ENCODE measurements at places on chromosomes 1 and 21.
A peak's percentile ranks its signal among the peaks of the same experiment; 100 is the strongest.

- DNase-seq: no peak
These were observed 34.6 kb upstream of the UHMK1 start for GRCh38 chr1:162463021-162463420.

DNA sequence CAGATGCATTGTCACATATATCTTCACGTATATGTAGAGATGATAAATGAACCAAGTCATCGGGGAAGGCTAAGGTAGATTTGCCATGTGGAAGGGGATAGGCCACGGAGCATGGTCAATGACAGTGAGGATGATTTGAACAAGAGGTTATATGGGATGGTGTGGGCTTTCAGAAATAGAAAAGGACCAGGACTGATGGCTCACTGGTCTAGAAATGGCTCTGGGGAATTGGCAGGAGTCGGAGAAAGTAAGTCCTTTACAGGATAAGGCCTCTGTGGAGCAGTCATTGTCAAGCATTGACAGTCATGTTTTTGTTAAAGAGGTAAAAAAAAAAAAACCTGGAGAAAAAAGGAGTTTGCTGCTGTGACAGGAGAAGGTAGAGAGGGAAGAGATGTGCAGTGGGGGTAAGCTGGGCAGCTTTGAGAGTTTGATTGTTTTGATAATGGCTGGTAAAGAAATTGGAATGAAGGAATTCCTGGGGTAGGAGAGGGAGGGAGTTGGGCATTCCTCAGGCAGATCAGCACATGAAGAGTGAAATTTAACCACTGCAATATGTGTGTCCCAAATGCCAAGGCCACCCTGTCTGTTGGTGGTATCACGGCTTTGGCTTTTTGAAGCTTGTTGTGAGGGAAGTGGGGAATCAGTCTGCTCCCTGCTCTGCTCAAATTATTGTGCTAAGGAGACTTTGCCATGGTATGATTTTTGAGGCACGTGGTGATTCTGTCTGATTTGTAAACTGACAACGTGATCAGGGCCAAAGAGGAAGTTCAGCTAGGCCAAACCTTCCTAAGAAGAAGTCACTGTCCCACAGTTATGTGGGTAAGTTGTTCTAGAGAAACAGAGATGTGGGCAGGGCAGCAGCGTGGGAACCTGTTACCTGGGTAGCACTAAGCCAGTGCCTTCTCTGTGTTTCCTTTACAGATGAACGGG, 26.0 kb downstream of the MACF1 start:
- DNase-seq: peak; percentile 76

- no peak for DNase-seq
These were observed 280.5 kb downstream of the PLPP3 start for GRCh38 chr1:56298866-56299265.

DNA sequence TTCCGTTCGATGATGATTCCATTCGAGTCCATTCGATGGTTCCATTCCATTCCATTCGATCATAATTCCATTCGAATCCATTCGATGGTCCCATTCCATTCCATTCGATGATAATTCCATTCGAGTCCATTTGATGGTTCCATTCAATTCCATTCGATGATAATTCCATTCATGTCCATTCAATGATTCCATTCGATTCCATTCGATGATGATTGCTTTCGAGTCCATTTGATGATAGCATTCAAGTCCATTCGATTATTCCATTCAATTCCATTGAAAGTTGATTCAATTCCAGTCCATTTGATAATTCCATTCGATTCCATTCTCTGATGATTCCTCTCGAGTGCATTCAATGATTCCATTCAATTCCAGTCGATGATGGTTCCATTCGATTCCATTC, 3895.3 kb downstream of the SRGAP2C start:
- no peak for DNase-seq

DNA sequence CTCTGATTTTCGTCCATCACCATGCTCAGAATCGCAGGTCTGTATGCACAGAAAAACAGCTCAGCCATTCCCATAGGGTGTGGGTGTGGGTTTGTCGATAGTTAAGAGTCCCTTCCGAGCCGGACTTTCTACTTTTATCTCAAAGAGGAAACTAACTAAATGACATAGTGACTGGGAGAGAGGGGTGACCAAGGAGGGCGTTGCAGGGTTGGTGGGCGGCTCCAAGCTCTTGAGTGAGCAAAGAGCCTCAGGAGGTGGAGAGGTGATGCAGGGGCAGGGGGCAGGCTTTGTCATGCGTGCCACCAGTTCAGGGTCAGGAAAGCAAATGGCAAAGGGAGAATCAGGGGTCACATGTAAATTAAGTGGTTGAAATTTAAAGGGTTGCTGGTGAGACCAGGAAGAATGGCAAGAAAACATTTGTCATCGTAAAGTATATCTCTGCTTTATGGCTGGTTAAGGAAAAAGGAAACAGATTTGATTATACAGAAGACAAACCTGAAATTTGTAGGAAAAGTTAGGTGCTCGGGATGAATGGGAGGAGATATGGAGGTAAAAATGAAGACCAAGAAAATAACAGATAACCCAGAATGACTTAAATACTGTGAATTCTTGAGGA, 249.0 kb downstream of the SETD4 start:
- no peak for DNase-seq

- no peak for DNase-seq
These were observed 14.4 kb upstream of the IGSF21 start for GRCh38 chr1:18093193-18093592.

- DNase-seq: no peak
These were observed 26.5 kb downstream of the NIPAL3 start for GRCh38 chr1:24441996-24442668.

GRCh38 chr1:245014247-245015029, 140.3 kb upstream of the KIF26B start:
- no peak for DNase-seq

DNA sequence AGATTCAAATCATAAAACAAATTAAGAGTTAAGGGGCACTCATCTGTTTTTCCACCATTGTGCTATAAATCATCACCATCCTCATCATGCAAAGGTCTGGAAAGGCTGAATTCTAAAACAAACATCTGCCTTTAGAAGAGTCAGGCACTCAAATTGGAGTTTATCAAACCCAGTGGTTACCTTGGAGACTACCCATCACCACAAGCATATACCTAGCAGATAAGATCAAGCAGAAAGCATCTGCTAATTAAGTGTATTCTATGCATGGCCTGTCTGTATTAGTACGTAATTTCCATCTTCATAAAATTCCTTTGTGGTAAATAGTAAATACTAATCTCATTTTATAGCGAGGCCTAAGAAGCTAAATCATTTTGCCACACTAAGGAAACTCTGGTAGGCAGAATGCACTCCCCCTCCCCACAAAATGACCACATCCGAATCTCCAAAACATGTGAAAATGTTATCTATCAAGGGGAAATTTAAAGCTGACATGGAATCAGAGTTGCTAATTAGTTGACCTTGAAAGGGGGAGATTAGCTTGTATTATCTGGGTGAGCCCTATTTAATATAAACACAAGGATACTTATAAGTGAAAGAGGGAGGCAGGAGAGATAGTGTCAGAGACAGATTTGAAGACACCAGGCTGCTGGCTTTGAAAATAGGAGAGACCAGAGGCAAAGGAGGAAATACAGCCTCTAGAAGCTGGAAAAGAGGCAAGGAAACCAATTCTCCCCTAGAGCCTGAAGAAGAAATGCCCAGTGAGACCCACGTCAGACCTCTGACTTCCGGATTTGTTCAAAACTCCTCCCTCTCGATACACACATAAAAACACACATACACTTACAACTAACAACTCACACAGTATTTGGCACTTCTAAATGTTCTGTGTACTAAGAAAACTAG, 23.2 kb downstream of the ARID4B start:
- DNase-seq: peak; percentile 73

DNA sequence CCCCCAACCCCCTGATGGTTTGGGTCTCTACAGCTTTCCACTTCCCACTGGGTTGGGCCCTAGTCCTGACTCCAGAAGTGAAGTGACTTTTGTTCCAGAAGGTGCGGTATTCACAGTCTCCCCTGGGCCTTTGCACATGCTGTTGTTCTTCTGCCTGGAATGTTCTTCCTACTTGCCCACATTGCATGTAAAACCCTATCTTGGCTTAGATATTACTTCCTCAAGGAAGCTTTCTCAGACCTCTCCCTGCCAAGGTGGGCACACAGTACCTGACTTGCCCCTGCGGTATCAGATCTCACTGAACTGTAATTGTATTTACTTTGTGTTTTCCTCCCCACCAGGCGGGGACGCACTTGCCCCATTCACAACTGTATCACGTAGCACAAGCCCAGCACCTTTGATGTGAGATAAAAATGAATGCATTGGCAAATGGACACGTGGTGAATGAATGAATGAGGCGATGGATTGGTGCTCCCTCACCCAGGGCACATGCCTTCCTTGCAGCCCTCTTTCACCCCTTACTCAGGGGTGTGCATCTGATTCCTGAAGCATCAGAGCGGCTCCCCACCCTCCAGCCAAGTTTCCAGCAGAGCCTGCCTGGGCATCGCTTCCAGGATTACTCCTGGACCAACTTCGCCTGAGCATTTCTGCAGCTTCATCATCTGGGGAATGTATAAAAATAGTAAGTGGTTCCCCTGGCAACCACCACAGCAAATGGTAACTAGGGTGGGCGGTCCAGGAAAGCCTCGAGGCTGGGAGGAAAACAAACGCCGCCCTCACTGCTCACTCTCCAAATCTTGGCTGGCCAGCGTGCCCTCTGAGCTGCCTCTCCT, 19.8 kb downstream of the NENF start:
- DNase-seq: peak; percentile 87

GRCh38 chr1:35768350-35769187, 1.2 kb downstream of the CLSPN start:
- DNase-seq: peak; percentile 11

- DNase-seq: no peak
These were observed 99.8 kb upstream of the LHX8 start for GRCh38 chr1:75034376-75034775.

DNA sequence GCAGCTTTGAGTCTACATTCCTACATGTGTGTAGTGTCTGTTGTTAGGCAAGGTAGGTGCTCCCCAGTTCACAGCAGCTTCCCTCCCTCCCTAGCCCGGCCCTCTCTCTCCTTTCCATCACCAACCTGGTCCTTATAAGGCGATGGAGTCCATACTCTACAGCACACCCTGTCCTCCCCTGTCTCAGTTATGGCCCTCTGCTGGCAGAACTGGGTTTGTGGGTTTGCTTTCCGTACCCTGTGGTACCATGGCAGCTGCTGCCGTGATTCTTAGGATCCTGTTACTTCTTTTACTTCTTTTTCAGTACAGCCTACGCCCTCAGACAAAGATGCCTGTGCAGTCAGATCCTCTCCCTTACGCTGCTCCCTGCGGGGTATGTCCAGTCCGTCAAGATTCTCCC, 31.7 kb downstream of the AK5 start:
- peak; percentile 62 for DNase-seq

DNA sequence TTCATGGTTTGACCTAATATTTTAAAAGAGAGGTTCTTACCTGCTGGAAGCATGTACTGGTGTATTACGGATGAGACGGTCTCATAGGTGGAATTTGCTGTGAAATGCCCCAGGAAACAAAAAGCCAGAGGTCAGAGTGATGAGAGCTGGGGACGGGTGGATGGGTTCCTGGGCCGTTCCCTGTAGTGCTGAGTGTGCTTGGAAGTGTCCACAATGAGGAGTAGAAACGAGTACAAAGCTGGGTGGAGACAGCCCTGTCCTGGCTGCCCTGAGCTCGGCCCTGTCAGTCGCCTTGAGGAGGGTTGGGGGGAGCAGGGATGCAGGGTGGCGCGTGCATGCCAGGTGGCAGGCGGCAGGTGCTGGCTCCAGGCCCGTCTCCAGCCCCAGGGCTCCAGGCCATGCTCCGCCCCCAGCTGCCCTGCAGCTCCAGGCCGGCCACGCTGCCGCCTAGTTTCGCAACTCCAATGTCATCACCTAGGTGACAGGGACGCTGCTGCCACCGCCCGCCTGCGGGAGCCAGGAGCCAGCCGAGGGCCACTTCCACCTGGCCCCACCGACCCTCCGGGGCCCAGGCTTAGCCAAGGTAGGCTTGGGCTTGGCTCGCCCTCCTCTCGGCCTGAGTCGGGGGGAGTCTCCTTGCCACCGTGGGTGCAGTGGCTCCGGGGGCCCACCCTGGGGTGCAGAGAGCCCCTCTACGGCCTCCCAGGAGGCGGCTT, 16.4 kb downstream of the TP73 start:
- DNase-seq: no peak

GRCh38 chr1:59298026-59298583, 1.2 kb downstream of the FGGY start:
- DNase-seq: no peak

GRCh38 chr1:194846488-194846887, 1660.1 kb upstream of the B3GALT2 start:
- DNase-seq: no peak

DNA sequence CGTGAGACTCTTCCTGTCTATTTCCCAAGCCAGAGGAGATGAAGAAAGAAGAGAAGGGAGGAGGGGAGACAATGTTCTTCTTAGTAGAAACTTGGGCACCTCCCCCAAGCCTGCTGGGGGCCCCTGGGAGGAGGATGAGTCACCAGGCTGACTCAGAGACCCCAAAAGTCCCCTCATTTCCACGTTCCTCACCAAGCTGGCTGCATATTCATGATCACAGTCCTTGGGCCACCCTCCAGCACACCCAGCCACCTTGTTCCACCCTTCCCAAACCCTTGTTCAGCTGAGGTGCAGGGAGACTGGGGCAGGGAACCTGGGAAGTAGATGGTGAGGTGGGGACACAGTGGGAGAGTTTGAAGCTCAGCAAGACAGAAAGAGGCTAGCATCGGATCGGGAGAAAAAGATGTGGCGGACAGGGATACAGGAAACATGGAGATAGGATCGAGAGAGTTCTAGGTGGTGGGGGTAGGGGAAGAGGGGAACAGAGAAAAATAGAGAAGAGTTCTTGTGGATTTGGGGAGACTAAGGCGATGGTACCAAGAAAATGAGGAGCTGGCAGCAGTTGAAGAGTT, 712 bp downstream of the RAB13 start:
- peak; percentile 88 for DNase-seq

DNA sequence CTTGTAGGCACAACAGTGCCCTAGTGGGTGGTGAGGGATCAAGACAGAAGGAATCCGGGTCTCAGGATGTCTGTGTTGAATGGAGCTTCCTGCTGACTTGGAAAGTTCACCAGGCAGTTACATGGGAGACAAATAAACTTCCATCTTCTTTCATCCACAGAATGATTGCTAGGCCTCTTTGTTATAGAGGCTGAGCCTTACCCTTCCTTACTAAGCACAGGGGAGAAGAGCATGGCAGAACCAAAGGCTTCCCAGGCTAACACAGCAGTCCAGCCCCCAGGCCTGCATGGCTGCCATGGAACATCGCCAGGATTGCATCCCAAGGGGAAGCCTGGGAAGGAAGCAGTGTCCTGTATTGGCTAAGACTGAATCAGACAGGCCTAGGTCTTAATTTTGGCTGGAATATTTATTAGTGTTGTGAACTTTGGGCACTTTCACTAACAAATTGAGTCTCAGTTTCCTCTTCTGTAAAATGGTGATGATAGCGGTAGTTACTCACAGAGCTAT, 18.7 kb downstream of the HEYL start:
- no peak for DNase-seq

GRCh38 chr1:229027158-229027557, 243.8 kb upstream of the RAB4A start:
- no peak for DNase-seq
